ENCODE measurements at places on chromosomes 11 and 22.

GRCh38 chr22:48188231-48188721 lies 1425.8 kb downstream of the TBC1D22A start:
- no peak for DNase-seq

DNA sequence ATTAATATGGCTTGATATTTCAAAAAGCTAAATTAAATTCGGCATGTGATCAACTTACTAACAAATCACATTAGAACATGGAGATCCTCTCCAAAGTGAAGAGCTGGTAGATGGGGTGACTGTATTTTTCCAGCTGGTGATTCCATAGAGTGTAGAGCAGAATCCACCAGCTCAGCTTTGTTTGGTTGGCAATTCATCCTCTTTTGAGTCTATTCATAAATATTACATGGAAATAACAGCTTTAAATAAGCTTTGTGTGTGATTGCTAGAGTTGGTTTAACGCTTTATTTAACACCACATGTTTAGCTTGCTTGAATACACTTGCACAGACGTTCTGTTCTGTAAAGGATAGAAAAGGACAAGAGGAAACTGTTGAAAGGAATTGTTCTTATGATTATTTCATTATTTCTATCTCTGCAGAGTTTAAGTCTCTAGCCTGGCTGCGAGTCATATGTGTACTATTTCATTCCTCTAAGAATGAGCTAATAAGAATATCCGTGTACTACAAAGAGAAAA lies 738.3 kb upstream of the KIRREL3 start:
- DNase-seq: no peak

DNA sequence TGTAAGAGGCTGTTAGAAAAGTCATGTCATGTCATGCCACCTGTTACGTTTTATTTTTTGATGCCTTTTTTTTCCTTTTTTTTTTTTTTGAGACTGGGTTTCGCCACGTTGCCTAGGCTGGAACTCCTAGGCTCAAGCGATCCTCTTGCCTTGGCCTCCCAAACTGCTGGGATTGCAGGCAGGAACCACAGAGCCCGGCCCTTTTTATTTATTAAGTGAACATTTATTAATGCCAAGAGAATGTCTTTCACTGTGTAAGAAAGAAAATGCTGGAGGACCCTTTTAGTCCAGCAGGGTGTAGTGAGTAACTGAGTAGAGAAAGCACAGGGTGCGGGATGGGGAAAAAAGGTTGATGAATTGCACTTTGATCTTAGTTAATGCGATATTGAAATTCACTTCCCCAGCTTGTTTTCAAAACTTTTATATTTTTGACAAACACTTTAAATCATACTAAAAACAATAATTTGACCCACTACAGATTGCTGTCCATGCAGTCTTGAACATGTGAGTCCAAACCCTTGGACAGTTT lies 2.3 kb upstream of the XBP1 start:
- DNase-seq: peak; percentile 47

DNA sequence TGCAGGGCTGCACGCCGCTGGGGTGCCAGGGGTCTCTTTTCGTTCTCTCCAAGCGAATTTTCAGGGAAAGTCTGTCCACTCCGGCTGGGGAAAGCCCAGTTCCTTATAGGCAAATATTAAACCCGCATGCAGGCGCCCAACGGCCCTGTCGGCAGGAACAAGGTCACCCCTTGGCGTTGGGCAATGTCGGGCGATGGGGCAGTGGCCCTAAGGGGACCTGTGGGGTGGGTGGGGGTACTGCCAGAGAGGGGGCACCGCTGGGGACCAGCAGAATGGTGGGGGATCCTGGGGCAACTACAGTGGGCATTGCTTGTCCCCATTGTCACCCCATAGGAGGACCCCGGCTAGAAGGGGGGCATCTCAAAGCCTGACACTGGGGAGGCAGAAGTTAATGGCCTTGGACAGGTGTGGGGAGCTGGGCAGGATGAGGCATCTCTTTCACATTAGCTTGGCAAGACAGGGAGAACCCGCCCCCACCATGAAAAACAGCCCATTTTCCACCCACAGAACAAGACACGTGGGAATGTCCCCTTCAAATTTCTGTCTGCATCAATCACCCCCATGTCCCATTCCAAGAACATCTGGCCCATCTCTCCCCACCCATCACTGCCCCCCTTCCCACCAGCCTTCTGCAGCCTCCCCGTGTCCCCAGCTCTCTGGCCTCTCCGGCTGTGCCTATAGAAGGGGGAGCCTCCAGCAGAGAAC lies 5.5 kb upstream of the IGF2 start:
- DNase-seq: no peak

DNA sequence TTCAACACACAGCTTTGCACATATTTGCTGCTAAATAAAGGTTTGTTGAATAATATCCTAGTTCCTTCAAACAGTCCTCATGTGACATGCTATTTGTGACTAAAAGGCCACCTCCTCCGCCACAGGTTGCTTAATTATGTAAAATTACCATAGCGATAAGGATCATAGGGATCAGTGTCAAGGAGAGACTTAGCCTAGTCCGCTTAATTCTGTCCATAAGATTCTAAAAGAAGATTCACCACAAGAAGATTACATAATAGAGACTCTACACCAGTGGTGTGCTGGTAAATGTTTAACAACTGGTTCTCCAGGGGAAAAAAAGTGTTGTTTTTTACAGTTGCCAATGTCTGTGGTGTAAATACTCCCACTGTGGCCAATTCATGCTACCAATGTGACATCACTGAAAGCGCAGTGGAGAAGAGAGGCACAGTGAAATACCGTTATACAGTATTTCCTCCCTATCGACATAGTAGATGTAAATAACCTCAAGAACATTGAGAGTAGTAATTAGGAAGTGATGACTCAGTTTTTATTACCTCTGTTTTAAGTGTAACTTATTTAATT lies 4.2 kb upstream of the CHRDL2 start:
- no peak for DNase-seq

Measured in 8988T (cell line).